Inflammatory macrophage treated with lipopolysaccharide for 4 hours (primary cell): ENCODE measurements at places on chromosomes 7 and 10.

DNA sequence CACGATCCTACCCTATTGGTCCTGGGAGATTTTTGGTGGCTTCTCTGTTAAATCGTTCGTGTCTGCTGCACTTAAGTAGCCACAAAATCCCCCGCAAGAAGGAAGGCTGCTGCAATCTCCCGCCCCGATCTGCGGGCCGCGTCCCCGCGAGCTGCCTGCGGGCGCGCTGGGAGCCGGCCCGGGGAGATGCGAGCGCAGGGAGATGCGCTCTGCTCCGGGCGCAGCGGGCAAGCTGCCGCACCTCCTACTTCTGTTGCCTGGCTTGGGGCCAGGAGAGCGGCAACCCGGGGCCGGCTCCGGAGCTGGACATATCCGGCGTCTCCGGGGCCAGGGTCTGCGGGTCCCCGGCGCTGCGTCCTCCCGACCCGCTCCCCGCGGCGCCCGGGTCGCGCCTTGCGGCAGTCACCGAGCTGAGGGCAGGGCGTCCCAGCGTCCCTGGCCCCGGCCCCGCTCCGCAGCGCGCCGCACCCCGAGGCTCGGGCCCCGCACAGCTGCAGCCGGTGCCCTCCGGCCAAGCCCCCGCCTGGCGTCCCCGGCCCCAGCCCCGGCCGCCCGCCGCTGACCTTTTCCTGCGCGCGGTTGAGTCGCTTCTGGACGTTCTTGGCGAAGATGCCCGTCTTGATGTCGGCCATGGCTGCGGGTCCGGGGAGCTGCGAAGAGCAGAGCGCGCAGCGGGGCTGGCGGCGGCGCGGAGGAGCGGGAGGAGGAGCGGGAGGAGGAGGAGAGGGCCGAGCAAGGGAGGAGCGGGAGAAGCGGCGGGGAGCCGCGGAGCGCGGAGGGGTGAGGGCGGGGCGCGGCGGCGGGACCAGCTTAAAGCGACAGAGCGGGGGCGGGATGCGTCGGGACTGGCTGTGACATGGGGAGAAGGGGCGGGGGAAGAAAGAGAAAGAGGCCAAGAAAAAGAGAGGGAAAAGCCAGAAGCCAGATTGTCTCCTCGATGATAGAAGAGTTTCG, at the start of gene AMPH:
TSS of gene AMPH (minus strand) at position 654 of the 954 bp plus-strand sequence. CDS start at position 632, 22 bp downstream.
- DNase-seq: peak; percentile 33

DNA sequence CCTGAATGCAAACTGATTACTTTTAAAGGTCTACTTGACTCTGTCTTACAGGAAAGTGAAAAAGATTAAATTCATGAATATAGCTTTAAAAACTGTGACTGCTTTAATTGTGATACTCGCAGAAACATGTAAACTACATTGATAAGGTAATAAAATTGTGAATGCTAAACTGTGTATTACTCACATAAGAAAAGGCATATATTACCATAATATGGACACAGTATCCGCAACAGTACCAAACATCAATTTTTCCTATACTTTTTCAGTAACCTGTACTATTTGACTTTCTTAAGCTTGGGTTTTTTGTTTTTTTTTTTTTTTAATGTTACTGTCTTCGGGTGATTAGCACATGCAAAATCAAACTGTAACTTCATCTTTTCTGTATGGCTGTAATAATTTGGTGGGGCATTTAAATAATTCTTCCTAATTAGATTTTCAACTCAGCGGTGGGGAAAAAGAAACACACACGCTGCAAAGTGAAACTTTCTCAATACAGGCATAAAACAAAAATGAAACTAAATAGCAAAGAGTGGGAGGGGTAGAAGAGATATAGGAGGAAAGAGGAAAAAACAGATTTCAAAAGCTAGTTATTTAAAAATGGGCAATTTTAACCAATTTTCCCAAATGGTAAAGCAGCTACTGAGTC, 23.2 kb downstream of the NT5C3A start:
- peak; percentile 87 for DNase-seq

- DNase-seq: no peak
Observed at GRCh38 chr7:148374396-148375259, 215.9 kb upstream of the C7orf33 start.

DNA sequence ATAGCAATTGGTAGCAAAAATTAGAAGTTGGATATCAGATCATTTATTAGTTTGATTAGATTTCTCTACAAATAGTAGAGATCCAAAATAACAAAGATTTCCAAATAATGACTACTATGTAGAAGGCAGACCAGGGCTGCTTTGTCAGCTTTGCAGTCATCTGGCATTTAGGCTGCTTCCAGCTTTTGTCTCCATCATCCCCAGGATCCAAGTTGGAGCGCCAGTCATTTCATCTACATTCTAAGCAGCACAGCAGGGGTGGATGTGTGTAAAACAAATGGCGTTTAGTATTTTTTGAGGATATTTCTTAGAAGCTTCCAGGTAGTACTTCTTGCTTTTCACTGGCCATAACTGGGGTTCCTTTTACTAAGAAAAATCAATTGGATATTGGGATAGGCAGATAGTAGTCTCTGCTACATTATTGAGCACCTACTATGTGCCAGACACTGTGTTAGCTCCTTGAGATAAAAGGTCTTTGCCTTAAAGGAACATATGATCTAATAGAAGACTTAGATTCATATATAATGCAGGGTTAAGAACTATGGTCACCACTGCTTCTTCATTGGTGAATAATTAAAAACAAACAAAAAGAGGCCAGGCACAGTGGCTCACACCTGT, 41.5 kb downstream of the TPST1 start:
- DNase-seq: no peak

DNA sequence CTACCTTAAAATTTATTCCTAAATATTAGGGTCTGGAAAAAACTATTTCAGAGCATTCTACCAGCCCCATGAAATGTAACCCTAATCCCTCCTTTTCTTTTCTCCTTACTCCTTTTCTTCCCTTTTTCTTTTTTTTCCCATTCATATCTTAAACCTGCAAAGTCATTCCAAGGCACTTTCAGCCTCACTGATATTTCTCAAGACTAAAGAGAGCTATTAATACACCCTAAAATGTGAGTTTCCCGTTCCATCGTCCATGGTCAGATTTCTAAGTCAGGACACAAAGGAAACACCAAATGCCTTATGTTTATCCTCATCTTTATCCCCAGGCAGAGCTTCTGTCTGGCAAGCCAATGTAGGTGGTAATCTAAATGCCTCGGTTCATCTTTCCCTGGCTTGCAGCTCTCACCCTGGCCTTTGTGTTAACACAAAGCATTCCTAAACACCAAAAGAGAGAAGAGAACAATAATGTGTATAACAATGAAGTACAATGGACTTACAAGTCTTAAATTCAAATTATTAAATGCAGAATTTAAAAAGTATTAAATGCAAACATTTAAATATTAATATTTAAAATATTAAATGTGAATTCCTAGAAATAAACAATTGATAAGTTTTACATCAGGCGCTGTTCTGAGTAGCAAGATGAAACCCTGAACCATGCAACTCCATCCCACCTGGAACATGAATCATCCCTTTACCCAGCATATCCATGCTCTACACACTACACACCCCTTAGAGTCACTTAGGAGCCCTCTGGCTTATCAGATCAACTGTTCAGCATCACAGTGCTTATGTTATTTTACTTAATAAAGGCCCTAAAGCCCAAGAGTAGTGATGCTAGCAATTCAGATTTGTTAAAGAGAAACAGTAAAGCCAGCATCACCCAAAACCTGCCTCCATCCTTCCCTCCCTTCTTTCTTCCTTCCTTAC, 26.8 kb downstream of the MICU1 start:
- DNase-seq: no peak
